ENCODE measurements at places on chromosomes 6 and 20.

GRCh38 chr20:23139524-23139923 lies 53.4 kb upstream of the CD93 start:
- DNase-seq, result peak; percentile 89

- no peak for DNase-seq
Measured at GRCh38 chr6:135087803-135088202, 33.2 kb upstream of the HBS1L start.

- no peak for DNase-seq
Measured at GRCh38 chr6:75098709-75099108, 107.1 kb downstream of the COL12A1 start.

- DNase-seq, result no peak
Measured at GRCh38 chr6:112144145-112144926, 56.9 kb downstream of the FAM229B start.

GRCh38 chr20:23103284-23104018 lies 17.3 kb upstream of the CD93 start:
- DNase-seq, result no peak

DNA sequence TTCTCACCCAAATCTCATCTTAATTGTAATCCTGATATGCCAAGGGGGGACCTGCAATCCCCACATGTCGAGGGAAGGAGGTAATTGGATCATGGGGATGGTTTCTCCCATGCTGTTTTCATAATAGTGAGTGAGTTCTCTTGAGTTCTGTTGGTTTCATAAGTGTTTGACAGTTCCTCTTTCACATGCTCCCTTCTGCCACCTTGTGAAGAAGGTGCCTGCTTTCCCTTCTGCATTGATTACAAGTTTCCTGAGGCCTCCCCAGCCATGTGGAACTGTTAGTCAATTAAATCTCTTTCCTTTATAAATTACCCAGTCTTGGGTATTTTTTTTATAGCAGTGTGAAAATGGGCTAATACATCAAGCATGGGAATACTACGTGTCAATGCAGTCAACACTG lies 925.0 kb upstream of the MAN1A1 start:
- DNase-seq, result no peak

- DNase-seq, result peak; percentile 0
Measured at GRCh38 chr6:8803181-8803760, 367.9 kb upstream of the SLC35B3 start.

DNA sequence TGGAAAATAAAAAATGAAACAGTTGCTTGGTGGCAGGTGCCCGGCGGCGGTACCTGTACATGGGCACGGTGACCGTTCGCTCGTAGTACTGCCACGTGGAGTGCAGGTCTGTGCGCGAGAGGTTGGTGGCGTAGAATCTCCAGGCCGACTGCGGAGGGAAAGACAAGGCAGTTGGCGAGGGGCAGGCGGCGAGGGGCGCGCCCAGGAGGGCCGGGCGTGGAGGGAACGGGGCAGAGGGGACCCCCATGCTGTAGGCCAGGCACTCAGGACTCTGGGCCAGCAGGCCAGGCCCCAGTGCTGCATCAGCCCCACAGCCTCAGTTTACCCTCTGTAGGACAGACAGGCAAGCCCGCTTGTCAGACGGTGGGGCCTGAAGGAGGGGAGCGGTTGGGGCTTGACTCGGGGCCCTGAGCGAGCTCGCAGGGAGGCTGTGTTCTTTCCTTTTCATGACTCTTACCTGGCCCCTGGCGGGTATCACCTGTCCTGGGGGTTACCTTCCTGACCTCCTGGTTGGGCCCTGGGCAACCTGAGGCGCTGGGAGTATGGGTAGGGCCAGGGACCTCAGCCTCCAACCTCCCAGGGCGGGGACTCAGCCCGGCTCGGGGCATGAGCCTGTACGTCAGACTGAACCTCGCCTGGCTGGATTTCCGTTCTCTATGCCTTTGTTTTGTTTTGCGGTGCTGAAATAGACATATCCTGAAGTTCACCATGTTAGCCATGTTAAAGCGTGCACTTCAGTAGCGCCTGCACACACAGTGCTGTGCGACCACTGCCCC lies 38.5 kb downstream of the KCNQ2 start:
- DNase-seq, result no peak

- no peak for DNase-seq
Measured at GRCh38 chr20:45701104-45701503, 734 bp upstream of the WFDC13 start.

DNA sequence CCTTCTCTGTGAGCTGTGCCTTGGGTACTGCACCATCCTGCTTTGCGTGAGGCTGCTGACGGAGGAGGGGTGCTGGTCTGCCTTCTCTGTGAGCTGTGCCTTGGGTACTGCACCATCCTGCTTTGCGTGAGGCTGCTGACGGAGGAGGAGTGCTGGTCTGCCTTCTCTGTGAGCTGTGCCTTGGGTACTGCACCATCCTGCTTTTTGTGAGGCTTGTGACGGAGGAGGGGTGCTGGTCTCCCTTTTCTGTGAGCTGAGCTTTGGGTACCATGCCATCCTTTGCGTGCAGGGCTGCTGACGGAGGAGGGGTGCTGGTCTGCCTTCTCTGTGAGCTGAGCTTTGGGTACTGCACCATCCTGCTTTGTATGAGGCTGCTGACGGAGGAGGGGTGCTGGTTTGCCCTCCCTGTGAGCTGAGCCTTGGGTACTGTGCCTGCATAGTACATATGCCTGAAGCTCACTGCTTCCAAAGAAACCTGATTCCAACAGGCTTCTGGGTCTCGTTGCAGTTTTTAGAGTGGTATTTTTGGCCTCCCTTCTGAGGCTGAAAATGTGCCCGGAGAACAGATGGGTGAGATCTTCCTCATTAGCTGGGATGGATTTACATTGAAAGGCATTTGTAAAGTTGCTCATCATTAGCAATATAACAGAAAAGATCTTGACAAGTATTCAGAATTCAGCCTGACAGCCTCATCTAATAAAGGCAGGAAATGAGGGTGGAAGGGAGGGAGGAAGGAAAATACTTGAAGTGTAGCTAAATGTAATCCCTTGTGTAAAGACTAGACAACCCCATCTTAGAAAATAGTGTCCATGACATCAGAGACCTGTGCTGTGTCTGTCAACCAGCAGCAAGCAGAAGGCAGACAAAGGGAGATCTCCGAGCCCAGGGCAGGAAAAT lies 46.8 kb upstream of the UNC93A start:
- DNase-seq, result no peak

GRCh38 chr6:63774961-63775360 lies 139.4 kb downstream of the PHF3 start:
- no peak for DNase-seq

DNA sequence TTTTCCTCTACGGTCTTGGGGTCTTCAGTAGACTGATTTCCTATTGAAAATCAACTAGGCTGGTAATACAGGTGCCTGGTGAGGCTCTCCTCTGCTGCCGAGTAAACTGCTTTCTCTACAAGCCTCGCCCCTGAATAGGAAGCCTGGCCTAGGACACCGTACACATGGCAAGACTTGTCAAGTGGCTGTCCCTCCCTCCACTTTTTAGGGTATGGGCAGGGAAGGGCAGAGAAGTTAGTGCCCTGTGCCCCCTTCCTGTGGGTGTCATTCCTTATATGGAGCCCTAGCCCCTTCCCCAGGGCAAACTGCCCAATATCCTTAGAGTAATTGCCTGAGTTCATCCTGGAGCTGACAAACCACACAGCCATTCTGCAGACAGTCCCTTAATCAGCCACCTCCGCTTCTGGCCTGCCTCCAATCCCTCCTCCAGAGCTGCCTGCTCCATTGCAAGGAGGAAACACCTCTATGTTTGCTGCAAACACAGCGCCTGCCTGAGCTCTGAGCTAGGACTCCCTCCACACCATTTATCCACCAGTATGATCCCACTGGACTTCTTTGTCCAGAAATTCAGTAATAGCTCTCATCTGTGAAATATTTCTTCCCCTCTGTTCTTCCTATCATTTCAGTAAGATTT lies 93.1 kb downstream of the CHD6 start:
- peak; percentile 20 for DNase-seq

DNA sequence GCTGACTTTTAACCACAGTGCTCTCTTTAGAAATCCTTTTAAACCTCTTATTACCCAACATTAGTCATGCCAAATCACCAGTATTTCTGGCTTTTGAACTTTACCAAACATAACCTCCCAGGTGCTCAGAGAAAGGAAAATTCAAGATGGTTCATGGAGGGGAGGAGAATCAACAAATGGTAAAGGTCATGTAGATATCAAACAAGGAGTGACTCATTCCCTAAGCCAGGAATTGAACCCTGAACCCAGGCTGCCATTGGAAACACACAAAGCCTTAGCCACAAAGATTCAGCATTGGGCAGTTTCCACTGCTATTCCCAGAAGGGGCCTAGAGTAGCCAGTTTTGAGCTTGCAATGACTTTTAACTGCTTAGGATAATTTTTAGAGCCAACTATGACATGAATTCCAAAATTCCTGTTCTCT lies 21.6 kb upstream of the ENTPD6 start:
- DNase-seq, result no peak

Measured in NCI-H345 (cell line).